CD8-positive, alpha-beta memory T cell (primary cell): ENCODE measurements at places on chromosomes 2 and 18.

GRCh38 chr2:21656330-21657075 is 532.7 kb downstream of the TDRD15 start:
- no peak for DNase-seq

DNA sequence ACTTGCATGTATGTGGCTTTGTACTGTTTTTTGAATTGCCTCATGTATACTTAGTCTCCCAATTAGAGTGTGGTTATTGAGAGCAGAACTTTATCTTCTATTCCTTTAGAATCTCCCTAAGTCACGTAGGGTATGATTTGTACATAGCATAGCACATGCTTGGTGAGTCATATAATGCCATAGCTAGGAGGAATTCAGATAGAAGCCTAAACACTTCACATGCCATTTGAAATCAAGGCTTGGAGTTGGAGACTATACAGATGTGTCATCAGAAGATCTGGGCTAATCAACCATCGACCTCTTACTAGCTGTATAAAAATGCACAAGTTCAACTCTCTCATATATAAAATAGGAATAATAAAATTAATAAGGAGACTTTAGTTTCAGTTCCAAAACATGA is 222.6 kb upstream of the ST6GAL2 start:
- DNase-seq, result no peak

DNA sequence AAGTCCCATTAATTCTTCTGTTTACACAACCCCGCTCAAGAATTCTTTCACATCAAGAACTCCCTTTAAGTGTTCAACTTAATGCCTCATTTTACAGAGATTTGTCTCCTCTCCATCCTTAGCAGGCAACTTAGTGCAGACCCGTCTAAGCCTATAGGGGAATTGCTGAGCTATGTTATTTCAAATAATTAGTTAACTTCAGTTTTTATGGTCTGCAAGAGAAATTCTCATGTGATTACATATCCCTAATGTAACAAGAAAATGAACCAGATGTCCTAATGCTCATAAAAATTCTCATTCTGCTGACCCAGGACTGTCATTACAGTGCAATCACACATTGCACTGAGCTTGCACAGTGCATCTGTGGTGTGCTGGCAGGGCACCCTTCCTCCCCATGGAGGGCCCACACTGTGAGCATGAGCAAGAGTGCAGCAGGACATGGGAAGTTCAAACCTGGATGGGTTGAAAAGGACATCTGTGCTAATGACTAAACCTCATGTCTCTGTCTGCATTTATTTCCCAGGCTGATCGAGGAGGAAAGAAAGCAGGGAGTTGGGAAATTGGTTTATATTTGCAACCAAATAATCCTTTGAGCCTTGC is 97.1 kb downstream of the COL5A2 start:
- no peak for DNase-seq

- DNase-seq, result no peak
These were observed 597.1 kb upstream of the ACVR2A start for GRCh38 chr2:147247749-147248148.

- DNase-seq, result no peak
These were observed 2.1 kb downstream of the ACTG2 start for GRCh38 chr2:73894877-73895276.

- DNase-seq, result no peak
These were observed 57.4 kb downstream of the KIDINS220 start for GRCh38 chr2:8779795-8780671.

DNA sequence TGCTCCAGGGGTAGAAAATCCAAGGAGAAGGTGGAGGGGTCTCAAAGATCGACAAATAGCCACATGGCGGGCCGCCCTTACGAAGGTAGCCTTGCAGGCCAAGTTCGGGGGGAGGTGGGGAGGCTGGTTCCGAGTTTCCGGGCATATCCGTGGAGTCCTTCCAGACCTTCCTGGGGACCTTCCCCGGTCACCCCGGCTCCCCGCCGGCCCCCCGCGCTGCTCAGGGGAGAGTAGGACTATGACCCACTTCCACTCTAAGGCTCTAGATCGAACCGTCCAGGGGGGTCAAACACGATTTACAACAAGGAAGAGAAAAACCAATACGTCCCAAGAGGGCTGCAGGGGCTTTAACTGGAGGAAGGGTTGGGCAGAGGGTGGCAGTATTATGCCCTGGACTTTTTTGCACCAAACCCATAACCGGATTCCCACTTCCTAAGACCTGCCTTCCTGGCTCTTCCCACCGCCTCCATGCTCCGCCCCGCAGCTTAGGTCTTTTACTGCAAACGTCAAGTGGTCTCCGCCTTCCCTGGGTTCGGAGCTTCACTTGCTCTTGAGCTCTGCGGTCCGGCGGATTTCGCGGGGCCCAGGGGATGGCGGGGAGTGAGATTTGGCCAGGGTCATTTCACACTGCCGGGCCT is 779 bp upstream of the LYPD6 start:
- DNase-seq, result no peak

DNA sequence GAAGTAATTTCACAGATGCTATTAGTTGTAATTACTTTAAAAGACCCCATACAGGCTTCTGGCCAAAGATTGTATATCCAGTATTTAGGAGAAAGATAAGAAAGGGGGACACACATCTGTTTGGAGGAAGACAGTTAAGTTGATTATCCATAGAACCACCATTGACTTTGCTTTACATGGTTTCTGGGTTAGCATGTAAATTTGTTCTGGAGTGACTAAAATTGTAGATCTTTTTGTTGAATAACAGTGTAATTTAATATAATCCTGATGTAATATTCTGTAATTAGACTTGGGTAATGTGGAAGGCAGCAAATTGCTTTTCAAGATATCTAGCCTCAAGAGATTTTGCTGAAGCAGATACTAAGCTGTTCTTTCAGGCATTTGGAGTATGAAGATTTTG is 17.2 kb downstream of the COMMD1 start:
- DNase-seq, result no peak

GRCh38 chr18:57585421-57585820 is 1.1 kb downstream of the FECH start:
- DNase-seq, result no peak

DNA sequence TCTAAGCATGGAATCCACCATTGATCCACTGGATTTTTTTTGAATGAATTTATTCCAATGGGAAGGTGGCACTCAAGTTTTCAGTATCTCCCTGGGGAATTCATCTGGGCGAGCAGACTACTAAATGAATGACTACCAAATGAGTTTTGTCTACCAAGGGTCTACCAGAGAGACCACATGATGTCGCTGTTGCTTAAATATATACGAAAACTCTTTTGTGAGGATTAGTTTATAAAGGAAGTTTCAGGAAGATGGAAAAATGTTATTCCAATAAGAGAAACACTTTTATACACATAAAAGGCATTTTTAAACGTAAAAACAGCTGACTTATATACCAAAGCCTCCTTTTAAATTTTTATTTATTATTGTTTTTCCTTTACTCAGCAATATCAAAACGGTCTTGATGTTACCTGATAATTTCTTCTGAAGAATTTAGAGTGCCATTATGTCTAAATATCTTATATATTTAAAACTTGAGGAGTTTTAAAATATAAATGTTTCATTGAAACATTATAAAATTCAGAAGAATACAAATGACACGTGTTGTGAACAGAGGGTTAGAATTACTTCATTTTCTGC is 139.7 kb downstream of the HRH4 start:
- no peak for DNase-seq

- DNase-seq, result no peak
These were observed 45.6 kb downstream of the RAB27B start for GRCh38 chr18:54873884-54874255.

GRCh38 chr2:168758970-168759820 is 43.2 kb upstream of the NOSTRIN start:
- peak; percentile 43 for DNase-seq

DNA sequence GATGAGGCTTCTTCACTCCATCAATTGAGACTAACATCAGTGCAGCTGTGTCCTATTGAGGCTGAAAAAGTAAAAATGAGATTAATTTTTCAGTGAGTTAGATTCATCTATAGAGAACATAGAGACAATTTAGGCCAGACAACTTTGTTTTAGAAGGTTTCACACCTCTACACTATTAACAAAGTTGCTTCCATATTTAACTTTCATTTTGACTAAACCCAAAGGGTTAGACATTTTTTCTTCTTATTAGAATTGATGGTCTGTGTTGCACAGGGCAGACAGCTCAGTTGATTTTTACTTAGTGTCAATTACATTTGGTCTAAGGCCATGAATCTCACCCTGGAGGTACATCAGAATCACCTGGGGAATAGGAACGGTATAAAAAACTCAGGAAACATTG is 130.2 kb upstream of the NXPH2 start:
- DNase-seq, result no peak

- no peak for DNase-seq
These were observed 199.9 kb upstream of the FN1 start for GRCh38 chr2:215635788-215636139.

- DNase-seq, result no peak
These were observed 9.5 kb upstream of the SMARCAL1 start for GRCh38 chr2:216402751-216403150.

DNA sequence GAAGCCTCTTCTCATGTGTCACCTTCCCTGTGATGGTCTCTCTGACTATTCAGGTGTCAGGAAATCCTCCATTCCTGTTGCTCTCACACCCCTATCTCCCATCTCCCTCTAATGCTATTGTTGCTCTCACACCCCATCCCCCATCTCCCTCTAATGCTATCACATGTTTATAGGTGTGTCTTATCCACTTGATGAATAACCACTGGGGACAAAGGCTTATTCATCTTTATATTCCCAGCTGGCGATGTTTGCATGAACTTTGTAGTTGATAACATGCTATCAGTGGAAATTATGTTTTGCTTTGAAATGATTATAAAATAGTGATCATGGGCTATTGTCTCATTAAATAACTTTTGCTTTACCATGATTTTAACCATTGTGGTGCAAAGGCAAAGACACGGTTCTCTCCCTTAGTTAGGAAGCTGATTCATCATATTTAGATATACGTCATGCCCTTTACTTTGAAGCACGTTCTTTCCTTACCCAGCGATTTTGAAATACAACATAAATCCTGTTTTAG is 220.5 kb downstream of the PMAIP1 start:
- no peak for DNase-seq
